ENCODE measurements at places on chromosomes 7 and 10. TPM values are rescaled to one million over a fixed set of nuclear protein-coding genes. Genes with fewer than 3 reads are reported as not detected.

GPR158 gene
- under 0.01 TPM for total RNA-seq

BLNK gene
- total RNA-seq, result not detected

VWDE gene
- not detected for total RNA-seq

WNT8B gene
- total RNA-seq, result not detected

MBL2 gene
- not detected for total RNA-seq

IKZF1 gene
- total RNA-seq, result 0.17 TPM

SMO gene
- total RNA-seq, result 1.5 TPM

CCDC3 gene
- under 0.01 TPM for total RNA-seq

C10orf143 gene
- total RNA-seq, result 0.69 TPM

FEZF1 gene
- not detected for total RNA-seq

ADAM8 gene
- 0.11 TPM for total RNA-seq

PTPN20 gene
- 0.11 TPM for total RNA-seq

ANKRD7 gene
- total RNA-seq, result 0.22 TPM

URGCP gene
- 20.5 TPM for total RNA-seq

PNLIP gene
- not detected for total RNA-seq

SPDYE6 gene
- not detected for total RNA-seq

TRIM56 gene
- 12.4 TPM for total RNA-seq

ZNF282 gene
- total RNA-seq, result 27.3 TPM

CHST15 gene
- 73.1 TPM for total RNA-seq

ATOH7 gene
- not detected for total RNA-seq

CPA4 gene
- 0.54 TPM for total RNA-seq

C7orf33 gene
- not detected for total RNA-seq

CNTNAP2 gene
- 0.09 TPM for total RNA-seq

INMT gene
- not detected for total RNA-seq

RAMP3 gene
- 467 TPM for total RNA-seq

IFIT3 gene
- total RNA-seq, result 11.2 TPM

ASB4 gene
- total RNA-seq, result not detected

TMEM229A gene
- total RNA-seq, result not detected

CDK14 gene
- total RNA-seq, result 1.0 TPM

Measured in dermis lymphatic vessel endothelial cell (primary cell).